CD4-positive, alpha-beta T cell treated with Interleukin-12 subunit alpha and Interleukin-12 subunit beta, for 1 hour (primary cell): ENCODE measurements at places on chromosomes 13 and 19.

- DNase-seq, result no peak
These were observed 194.5 kb downstream of the DACH1 start for GRCh38 chr13:71672512-71672911.

DNA sequence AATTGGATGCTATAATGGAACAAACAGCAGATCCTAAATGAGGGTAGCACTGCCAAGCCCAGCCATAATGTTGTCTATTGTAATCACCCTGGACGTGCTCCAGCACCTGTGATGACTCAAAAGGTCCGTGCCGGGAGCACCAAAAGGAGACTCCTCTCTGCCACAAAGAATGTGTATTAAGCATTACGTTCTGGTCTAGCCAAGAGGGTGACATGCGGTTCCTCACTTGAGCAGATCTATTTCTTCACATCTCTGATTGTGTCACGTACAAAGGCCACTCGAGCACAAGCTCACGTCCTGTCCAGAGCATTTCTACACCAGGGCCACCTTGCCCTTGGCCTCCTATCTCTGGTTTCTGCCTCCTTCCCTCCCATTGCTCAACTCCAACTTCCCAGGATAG lies 219.9 kb upstream of the IRS2 start:
- DNase-seq, result no peak

DNA sequence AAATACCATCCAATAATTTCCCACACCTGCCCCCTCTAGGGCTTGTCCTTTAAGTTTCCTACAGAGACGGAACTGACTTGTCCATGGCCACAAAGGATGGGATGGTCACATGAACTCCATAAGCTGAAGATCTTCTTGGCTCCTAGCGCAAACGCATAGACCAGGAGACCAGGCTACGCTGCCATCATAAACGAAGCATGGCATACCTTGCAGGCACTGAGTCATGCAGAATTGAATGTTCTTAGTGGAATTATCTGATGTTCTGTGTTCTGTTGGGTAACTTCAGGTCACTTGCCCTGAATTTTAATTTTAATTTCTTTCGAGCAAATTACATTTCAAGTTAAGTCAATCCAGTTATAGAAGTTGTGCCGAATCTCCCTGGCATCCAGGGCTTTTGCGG lies 96.4 kb upstream of the STARD13 start:
- no peak for DNase-seq

- no peak for DNase-seq
These were observed 263.1 kb upstream of the RXFP2 start for GRCh38 chr13:31476266-31476665.

- DNase-seq, result no peak
These were observed 61.2 kb downstream of the GNG7 start for GRCh38 chr19:2641332-2641698.

GRCh38 chr13:67106502-67107057 lies 123.6 kb downstream of the PCDH9 start:
- DNase-seq, result no peak

DNA sequence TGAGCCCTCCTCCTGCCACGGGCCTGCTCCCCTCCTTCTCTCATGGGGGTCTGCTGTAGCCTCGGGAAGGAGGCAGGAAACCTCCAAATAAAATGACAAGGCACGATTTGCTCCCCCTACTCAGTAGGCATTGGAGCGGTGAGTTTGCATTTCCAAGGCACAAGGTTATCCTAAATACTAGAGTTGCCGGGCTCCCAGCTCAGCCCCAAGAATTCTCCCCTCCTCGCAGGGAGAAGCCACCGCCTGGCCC lies 1.5 kb downstream of the CEBPA start:
- no peak for DNase-seq

DNA sequence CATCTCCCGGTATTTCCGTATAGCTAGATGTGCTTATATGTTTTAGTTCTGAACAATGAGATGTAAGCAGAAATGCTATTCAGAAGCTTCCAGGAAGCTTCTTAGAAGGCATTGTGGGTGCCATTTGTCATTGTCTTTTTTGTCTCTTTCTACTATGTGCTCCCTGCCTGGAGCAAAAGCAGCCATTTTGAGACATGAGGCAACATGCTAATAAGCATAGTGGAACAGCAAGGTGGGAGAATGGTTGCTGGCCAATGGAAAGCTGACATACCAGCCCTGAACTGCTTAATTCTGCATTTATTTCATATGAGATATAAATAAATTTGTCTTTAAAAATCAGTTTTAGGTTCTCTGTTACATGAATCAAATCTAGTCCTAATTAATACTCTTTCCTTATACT lies 299.7 kb downstream of the LMO7 start:
- no peak for DNase-seq

DNA sequence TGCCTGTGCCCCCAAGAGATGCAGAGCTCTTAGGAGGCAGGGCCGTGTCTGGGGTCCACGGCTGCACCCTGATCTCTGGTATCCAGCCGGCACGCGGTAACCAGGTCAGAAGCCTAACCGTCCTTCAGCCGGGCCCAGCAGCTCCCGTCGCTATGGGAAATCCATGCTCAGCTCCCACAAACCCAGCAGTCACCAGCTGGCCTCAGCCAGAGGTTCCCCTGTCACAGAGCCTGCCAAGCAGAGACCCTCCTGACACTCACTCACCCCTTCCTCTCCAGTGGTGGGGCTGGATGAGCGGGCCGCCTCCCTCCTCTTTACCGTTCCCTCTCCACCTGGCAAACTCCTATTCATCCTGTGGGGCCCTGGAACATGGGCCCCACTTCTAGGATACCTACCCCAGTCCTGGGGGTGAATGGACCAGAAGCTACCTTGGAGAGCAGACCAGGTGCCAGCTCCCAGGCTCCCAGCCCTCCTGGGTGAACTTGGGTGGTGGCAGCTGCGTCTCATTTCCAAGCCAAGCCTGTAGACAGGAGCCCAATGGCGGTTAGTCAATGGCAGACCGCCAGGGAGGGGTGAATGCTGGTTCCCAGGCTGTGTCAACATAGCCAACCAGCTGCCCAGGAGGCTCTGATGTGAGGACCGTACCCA lies 21.4 kb upstream of the TCF3 start:
- DNase-seq, result no peak

DNA sequence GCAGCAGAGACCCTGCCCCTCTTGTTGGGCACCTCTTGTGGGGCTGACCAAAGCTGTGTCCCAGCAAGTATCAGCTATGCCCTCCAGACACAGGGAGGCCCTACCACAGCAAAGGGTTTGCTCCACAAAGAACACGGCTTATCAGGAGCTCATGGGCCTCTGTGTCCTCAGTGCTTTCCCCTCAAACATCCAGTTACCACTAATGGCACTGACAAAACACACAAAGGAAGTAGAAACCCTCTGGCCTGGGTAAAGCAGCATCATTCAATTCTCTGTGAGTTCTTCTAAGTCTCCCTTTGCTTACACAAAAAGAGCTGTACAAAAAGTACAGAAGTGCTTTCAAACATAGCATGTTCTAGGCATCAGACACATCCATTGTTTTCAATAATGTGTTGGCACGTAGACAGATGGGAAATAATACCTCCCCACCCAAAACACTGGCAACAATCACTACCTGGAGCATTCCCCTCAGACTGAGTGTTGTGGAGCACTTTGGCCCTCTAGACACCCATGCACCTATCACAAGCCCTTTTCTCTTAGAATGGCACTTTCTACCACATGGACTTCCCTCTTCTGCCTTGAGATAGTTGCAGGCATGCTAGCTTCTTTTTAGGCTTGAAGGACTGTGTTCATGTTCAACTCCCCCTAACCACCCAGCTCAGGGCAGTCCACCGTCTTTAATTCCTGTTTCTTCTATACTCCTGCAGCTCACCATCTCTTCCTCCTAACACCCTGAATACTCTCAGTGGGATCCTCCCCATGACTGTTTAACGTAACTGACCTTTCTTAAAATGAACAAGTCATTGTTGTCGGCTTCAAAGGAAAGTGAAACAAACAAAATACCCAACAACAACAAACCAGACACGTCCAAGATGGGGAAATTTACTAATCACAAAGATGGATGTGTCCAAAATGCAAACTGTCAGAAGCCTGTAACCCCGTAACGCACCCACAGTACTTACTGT lies 43.5 kb downstream of the ATP7B start:
- no peak for DNase-seq

GRCh38 chr19:46644720-46645119 lies 8.7 kb upstream of the GNG8 start:
- no peak for DNase-seq

DNA sequence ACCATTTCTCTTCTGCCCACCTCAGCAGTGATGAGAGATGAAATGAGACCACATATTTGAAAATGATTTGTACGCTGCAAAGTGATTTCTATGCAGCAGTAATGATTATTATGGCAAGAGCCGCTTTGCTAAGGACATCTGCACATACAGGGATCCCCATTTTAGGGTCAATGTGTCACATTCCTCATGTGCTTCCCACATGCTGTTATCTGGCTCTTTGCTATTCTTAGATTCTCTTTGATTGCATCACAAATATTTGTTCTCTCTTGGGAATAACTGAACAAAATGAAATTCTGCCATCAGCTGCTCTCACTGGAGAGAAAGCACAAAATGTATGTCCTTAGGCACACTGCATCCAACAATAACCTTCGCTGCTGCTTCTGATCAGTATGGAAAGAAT lies 209.5 kb upstream of the IPO5 start:
- DNase-seq, result no peak

- no peak for DNase-seq
These were observed 5.4 kb upstream of the MCF2L start for GRCh38 chr13:112963641-112964040.

DNA sequence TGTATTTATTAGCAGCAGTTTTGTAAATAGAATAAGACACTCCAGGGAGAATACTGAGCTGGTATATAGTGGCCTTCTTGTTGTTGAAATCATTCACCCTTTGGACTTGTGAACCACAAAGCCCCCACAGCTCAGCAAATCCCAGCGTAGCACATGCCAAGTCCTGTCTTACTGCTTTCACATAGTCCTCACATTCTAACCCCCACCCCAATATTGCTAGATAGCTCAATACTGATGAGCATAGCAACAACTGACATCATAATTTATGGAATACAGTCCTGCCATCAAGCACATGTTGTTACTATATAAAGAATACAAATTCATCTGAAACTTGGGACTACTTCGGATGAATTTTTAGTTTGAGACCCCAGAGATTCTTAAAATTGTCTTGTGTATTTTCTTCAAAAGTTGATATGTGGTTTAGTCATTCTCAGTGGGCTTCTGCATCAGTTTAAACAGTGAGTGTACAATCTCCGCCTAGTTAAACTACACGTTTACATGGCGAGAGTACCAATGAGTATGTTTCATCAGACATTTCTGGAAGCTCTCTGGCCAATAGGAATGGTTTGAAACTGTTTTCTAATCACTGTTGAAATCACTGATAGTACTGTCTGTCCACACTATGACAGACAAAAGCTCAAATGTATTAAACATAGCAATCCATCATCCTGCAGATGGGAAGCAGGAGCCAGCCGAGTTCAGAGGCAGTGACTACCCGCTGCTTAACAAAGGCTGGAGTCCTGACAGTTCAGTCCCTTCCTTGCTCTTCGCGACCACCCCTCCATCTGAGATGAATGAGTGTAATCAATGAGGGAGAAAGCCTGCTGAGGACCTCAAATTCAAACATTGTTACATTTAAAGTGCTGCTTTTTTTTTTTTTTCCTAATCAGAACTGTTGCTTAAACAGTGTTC lies 15.2 kb downstream of the DACH1 start:
- no peak for DNase-seq

- DNase-seq, result no peak
These were observed 135.2 kb downstream of the SUCLA2 start for GRCh38 chr13:47865883-47866282.

- DNase-seq, result no peak
These were observed 857 bp downstream of the POU2F2 start for GRCh38 chr19:42131149-42132029.

DNA sequence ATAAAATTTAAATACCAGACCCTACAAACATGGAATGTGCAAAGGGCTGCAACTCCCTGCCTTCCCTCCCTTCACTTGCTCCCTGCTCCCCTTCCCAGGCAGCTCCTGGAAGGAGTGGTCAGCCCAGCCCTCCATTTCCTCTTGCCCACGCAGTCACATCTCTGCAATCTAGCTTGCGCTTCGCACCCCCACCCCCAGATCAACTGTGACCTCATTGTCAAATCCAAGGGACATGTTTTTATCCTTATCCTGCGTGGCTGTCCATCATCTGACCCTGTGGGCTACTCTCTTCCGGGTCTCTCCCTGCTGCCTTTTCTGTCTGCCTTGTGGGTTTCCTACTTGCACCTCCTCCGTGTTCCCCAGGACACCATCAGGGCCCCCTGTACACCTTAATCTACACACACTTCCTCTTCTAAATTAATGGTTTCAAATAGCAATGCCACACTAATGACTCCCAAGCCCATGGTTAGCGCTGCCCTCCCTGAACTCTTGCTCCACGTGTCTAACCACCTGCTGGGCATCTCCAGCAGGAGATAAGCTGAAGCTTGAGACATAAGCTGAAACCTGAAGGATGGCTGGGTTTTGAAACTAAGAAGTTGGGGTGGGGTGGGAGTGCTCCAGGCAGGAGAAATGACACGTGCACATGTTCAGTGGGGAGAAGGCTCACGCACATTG lies 118.3 kb downstream of the USP12 start:
- DNase-seq, result no peak

GRCh38 chr19:11821474-11822109 lies 7.5 kb downstream of the ZNF440 start:
- DNase-seq, result no peak

DNA sequence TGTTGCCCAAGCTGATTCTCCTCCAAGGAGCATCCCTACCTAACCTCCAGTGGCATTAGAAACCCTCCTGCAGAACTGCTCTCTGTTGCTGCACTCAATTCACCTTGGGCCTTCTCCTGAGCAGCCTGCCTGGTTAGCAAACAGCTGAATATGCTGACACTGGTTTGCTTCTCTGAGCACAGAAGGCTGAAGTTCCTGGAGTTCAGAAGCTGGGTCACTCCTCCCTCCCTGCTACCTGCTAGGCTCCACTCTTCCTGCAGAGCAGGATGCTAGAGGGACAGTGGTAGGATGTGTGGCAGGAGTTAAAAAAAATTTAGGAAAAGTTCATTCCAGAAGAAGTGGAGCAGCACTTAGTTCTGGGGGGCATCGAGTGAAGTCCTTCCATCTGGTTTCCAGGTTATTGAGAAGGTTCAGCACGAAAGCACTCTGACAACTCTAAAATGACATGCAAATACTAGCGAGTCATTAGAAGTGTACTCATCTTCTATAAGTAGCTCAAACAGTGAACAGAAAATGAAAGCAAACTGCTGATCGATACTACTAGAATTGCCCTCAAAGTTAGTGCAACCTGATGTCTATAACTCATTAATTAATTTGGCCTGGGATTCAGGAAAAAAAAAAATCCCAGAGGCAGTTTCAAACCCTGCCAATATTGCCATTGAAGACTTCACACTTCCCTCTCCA lies 293.7 kb downstream of the POU4F1 start:
- DNase-seq, result no peak

DNA sequence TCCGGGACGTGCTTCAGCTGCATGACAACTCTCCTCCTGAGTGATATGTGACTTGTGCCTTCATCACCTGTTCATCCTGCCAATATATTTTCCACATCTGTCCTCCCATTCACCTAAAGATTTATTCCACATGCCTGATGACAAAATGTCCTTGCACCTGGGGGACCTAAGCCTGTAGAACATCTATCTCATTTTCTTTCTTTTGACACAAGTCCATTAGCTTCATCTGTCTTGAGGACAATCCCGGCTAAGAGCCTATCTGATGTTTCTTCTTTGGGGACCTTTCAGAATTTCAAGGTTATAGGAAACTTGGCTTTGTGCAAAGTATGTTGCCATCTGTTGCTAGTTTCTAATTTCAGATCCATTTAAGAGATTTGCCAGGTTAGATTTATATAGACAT lies 41.1 kb downstream of the ITGBL1 start:
- DNase-seq, result no peak
